Activated T-cell treated with anti-CD3 and anti-CD28 coated beads, Interleukin-2, amount 50 U/mL, for 1 hour (primary cell): ENCODE measurements at places on chromosomes 11 and 22.

GRCh38 chr11:33697997-33698396 lies 2.6 kb downstream of the C11orf91 start:
- no peak for DNase-seq

DNA sequence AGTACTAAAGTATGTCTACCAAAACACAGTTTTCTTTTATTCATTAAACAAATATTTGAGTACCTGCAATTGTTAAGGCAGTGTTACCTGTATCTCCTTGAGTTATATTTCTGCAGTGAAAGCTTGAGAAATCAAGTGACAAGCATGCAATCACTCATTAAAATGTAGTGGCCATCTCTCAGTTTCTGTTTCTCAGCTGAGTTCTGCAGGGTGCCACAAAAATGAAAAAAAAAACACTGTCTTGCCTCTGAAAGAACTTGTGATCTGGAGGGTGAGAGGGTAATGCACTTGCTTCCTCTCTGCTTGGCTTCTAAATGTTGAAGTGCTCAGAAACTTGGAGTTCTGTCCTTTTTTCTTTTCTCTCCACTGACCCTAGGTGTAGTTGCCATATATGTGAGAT lies 6.8 kb downstream of the QSER1 start:
- no peak for DNase-seq

DNA sequence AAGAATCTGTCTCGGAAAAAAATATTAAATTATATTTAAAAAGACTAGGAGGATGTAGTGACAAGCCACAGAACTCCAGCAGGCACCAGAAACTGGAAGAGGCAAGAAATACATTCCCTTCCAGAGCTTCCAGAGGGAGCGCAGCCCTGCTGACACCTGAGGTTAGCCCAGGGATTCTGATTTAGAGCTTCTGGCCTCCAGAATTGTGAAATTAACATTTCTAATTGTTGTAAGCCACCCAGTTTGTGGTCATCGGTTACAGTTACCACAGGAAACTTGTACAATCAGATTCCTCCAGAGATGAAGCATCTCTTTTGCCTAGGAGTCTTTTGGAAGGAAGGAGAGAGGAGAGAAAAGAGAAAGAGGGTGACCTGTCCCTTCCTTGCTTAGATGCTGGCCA lies 6.4 kb upstream of the UBASH3B start:
- DNase-seq, result no peak

GRCh38 chr11:120575461-120575860 lies 63.9 kb downstream of the GRIK4 start:
- DNase-seq, result no peak

GRCh38 chr11:46047520-46047919 lies 73.7 kb downstream of the PHF21A start:
- DNase-seq, result no peak

GRCh38 chr22:48959496-48959895 lies 868.2 kb downstream of the BRD1 start:
- no peak for DNase-seq

GRCh38 chr11:78815831-78816230 lies 241.2 kb upstream of the NARS2 start:
- no peak for DNase-seq

DNA sequence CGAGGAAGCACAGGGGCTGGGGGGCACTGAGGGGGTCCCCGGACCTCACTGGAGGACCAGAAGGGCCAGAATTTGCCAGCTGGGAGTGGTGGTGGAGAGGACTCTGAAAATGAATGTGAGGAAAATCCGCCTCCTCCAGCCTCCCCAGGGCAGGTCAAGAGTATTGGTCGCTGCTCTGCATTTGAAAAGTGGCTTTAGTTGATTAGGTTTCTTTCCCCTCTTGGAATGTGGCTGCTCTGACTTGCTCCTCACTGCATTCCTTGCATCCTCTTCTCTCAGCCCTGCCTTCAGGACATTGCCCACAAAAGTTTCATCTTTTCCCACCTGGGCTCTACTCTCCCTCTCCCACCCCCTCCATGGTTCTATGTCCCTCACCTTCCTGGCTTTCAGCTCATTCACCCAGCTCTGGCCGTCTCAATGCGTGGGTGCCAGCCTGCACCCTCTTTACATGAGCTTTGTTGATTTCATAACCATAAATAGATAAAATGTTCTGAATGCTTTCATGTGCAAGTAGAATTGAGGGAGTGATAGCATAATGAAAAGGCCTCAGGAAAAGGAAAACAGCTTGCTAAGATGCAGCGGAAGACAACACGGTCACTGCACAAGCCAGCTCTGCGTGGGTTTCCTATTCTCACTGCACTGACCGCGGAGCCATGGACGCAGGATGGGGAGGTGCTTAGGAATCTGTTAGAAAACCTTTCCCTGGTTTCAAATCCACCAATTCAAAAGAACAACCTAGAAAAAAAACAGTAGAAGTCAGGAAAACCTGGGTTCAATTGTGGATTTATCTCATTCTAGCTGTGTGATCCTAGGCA lies 6.5 kb upstream of the NPAS4 start:
- DNase-seq, result no peak

DNA sequence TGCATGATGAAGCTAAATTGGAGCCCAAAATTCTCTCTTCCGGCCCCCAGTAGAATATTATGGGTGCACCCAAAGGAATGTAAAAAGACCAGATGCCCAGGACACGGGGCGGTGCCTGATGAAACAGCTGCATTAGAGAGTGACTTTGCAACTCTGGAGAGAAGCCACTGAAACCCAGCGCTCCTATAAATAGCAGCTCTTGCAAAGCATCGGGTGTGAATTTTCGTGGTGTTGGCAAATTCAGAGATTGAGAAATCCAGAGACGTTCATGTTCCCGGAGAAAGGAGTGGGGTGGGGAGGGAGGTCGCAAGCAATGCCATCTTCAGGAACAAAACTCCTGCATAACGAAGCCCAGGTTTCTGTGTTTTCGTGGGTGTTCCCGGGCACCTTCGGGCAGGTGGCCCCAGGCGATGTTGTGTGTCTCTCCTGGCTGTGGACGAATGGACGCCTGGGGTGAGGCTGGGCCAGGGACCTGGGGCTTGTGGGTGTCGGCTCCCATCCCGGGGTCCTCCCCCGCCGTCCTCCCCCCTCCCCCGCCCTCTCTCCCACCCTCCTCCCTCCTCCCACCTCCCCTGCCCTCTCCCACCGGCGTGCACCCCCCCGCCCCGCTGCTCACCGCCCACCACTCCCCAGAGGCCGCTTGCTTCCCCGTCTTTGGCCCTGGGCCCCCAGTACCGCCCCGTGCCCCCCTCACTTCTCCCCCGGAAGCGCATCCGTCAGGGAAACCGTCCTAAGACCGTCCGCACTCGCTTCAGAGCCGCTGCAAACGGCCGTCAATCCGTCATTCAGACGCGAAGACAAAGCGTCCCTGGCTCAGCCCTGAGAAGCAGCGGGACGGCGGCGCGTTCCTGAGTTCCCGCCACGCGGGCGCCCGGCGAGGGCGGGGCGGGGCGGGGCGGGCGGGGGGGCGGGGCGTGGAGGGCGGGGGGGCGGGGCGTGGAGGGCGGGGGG lies 26.7 kb upstream of the TOLLIP start:
- DNase-seq, result peak; percentile 59

- no peak for DNase-seq
Observed at GRCh38 chr11:34745195-34745594, 124.3 kb downstream of the EHF start.

DNA sequence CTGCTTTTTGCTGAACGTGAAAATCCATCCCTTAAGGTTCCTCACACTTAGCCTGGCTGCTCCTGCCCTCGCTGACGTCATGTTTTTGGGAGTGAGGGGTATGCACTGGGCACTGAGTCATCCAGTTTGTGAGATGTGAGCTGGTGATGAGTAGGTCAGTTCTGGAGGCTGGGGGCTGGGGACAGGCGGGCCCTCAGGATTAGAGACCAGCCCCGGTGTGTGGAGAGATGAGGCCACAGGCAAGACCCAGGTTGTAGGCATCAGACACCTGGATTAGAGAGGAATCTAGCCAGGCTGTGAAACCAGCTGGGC lies 9.2 kb downstream of the KCNC1 start:
- no peak for DNase-seq

GRCh38 chr22:40919446-40919845 lies 31.7 kb upstream of the RBX1 start:
- DNase-seq, result no peak

DNA sequence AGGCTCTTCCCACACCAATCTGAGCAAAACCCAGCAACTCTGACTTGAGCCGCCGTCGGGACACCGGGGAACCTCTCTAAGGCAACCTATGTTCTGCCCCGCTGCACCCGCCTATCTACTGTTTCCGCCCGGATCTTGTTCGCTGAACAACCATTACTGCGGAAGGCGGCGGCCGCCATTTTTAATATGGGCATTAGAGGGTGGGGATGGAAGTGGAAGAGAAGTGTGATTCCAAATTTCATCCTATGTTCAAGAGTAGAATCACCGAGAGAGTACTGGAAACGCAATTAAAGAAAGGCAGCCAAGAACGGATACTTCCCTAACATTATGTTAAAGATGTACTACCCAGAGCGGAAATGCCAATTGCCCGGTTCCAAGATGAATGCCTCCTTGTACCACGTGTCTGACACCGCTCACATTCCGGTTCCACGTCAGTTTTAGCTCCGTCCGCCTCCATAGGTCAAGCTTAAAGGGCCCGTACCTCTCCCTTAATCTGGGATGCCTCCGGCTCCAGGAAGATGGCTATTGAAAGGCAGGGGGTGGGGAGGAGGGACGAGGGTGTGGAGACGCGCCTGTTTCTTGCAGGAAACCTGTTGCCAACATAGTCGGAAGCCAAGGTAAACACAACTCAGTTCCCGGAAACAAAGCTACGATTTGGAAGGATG lies at the start of gene DPAGT1:
Gene DPAGT1 (minus strand): TSS at position 95 of the 665 bp plus-strand sequence. CDS start 198 bp downstream, outside the sequence.
- peak; percentile 80 for DNase-seq

DNA sequence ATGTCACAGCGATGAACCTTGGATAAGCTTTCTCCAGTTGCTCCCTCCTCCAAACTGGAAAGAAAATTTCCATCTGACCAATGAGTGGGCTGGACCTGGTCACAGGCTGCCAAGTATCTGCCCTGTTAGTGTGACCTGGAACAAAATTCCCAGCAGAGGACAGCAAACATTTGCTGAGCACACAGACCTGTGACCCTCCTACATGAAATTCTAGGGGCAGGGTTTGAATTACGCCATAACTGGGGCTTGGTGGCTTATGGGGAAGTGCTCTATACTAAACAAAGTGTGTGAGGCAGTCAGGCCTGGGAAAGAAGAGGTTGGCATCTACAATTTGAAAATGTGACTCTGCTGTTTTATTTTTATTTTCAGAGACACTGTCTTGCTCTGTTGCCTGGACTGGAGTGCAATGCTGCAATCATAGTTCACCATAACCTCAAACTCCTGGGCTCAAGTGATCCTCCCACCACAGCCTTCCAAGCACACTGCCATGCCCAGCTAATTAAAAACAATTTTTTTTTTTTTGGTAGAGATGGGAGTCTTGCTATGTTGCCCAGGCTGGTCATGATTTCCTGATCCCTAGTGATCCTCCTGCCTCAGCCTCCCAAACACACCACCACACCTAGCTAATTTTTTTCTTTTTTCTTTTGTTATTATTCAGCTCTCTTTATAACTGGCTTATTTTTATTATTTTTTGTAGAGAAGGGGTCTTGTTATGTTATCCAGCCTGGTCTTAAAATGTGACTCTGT lies 13.6 kb upstream of the XBP1 start:
- DNase-seq, result no peak

DNA sequence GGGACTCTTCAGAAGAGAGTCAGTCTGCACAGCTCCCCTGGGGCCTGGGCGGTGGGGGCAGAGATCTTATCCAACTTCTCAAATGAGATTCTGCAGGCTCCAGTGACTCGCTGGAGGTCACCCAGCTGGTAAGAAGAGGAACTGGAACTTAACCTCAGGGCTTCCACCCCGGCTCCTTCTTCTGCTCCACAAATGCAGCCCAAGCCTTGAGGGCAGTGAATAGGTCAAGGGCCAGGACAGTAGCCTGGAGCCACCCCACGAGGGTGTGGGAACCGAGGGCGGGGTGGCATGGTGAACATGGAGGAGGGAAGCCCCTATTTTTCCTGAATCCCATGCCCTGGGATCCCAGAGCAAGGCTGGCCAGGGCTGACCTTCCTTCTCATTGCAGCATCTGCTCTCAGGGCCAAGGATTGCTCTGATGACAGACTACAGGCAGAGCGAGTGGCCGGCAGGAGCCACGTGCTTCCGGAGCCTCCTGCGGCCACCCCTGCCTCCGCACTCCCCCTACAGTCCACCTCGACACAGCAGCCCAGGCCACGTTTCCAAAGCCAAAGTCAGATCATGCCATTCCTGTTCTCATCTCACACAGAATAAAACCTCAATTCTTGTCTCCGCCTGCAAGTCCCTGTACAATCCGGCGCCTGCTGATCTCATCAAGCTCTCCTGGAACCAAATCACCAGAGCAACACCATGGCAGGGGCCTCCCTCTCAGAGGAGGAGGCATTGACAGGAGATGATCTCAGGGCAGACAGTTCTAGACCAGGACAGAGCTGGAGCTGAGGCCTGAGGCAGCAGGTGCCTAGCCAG lies 21.1 kb upstream of the UPK3A start:
- DNase-seq, result no peak

GRCh38 chr11:10072142-10072541 lies 221.9 kb downstream of the SBF2 start:
- DNase-seq, result no peak

- no peak for DNase-seq
Observed at GRCh38 chr11:6251990-6252473, 7.6 kb upstream of the CCKBR start.

DNA sequence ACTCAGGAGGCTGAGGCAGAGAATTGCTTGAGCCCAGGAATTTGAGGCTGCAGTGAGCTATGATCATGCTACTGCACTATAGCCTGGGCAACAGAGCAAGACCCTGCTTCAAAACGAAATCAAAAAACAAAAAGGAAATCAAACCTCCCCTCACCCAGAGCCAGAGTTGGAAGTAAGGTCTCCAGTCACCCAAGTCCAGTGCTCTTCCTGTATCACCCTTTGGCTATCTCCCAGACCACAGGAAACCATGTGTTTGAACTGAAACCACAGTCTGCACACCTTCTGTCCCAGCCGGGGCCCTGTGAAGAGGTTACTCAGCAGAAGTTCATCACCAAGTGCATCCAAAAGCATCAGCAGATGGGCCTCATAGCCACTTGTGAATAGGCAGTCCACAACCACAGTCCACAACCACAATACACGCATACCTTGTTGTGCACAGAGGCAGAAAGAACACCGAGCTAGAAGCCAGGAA lies 4.6 kb downstream of the MYH9 start:
- peak; percentile 60 for DNase-seq

- no peak for DNase-seq
Observed at GRCh38 chr11:134691295-134691873, 279.3 kb upstream of the B3GAT1 start.

DNA sequence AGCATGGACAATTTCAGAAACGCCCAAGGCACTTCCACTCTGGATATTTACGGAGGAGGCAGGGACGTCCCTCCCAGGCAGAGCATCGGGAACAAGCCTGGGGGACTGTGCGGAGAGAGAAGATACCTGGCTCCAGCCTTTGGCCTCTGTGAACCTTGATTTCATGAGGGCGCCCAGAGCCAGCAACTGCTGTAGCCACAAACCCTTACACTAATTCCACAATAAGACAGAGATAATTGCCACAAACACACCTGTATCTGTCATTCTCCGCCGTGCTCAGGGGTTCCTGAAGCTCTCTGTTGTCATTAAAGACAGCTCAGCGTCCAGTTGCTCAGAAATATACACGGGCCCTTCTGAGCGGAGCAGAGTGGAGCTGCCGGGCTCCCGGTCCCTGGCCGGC lies 1292.1 kb downstream of the TBC1D22A start:
- no peak for DNase-seq

GRCh38 chr22:24768537-24769374 lies 5.8 kb downstream of the PIWIL3 start:
- DNase-seq, result no peak
